ENCODE measurements at places on chromosomes 16 and 17.

DNA sequence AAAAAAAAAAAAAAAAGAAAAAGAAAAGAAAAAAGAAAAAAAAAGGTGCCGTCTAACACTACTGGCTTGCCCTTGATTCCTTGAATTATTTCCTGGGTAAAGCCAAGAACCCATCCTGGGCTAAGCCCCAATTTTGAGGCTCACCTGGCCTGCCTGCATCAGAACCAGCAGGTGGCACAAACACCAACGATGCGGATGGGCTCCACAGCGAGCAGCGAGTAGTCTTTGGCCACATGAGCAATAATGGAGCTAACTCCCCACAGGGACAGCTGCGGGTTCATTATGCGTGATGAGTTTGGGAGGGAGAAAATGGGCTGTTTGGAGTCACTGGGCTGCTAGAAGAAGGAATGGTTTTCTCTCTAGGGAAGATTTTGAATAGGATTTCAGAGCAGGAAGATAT, 91.1 kb downstream of the ASIC2 start:
- no peak for DNase-seq

- no peak for DNase-seq
Measured at GRCh38 chr16:22683258-22683657, 130.7 kb upstream of the HS3ST2 start.

GRCh38 chr16:27114006-27114405, 47.3 kb downstream of the C16orf82 start:
- no peak for DNase-seq

- no peak for DNase-seq
Measured at GRCh38 chr17:17200311-17200710, 5.8 kb downstream of the PLD6 start.

DNA sequence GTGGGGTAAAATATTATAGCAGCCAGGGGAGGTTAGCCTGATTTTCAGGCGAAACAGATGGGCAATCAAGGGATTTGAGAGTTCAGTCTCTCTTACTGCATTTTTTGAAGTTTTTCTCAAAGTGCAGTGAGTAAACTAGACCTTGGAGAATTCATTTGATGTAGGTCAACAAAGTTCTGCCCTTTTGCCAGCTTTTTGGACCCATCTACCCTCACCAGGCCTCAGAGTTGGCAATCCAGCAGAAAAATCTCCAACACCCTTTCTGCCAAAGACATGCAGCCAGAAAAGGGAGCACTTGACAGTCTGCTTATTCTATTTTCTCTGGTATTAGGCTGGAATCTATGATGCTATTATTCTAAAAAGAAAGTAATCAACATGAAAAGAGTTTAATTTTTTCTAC, 162.2 kb upstream of the TOM1L1 start:
- no peak for DNase-seq

GRCh38 chr17:12877953-12878669, 88.8 kb downstream of the ARHGAP44 start:
- no peak for DNase-seq

- DNase-seq = no peak
Measured at GRCh38 chr16:11073407-11073999, 129.1 kb downstream of the CLEC16A start.

DNA sequence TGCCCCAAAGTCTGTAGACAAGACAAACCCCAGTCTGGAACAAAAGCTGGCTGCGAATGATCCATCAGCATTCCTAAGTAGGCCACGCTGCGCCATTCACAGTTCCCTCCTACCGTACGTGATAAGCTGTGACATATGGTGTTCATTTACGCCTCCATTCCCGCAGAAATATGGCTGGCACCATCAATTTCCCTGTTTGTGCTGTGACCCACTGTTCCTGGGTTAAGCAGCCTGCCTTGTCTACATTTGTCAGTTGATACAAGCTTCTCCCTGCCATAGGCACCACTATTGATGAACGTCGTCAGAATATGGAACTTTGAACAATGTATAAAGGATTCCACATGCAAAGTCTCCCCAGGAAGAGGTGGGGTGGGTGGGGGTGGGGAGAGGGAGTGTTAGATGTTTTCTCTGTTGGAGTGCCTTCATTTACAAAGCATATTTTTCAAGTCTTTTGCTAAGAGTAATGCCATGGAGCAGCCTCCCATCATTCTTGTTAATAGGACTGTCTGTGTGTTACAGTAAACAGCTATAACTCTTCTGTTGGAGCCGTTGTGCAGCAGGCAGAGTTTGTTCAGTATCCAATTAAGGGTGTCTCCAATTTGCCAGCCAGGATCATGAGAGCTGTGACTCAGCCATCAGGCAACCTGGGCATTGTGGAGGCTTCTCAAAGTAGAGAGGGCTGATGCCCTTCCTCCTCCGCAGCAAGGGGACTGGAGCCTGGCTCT, 294.6 kb downstream of the TMEM114 start:
- DNase-seq = no peak

- no peak for DNase-seq
Measured at GRCh38 chr17:76727745-76728456, 1.3 kb downstream of the METTL23 start.

GRCh38 chr17:58989629-58990028, 117.1 kb downstream of the TRIM37 start:
- DNase-seq = no peak

GRCh38 chr17:78919861-78920450, 5.2 kb downstream of the TIMP2 start:
- no peak for DNase-seq

DNA sequence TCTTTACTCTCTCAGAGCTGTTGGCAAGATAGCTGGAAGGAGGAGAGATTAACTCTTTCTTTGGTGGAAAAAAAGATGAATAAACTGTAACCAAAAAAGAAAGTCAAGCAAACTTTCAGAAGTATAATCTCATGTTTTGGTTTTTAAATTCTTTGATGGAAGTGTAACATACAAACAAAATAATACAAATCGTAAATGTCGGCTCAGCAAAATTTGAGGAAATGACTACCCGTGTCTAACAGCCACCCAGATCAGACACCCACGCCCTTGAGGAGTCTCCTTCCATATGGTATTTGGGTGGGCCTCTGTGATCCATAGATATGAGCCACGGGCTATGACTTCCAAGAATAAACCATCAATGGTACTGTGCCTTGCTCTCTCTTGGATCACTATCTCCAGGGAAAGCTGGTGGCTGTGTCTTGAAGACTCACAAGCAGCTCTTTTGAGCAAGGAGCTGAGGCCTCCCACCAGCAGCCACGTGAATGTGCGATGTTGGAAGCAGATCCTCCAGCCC, 9.6 kb upstream of the CD300C start:
- no peak for DNase-seq

DNA sequence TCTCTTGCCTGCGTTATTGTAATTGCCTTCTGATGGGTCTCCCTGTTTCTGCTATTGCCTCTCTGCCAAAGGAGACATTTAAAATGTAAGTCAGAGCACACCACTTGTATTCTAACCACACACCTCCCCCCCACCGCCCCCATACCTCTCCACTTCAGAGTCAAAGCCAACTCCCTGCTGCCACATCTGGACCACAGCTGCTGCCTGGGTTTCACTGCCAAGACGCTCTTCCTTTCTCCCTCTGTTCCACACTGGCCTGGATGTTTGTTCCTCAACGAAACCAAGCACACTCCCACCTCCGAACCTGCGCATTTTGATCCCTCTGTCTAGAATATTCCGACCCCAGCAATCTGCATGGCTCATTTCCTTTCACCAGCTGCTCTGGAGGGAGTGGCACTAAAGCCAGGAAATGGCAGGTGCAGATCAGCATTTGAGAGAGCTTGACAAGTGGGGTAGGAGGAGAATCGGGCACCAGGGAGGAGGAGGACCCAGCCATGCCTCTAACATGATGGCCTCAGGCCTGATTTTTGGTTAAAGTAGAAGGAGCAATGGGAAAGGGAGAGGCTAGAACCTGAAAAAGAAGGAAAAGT, 92.4 kb upstream of the HS3ST2 start:
- DNase-seq = no peak

GRCh38 chr16:48612611-48613010, 2.6 kb upstream of the N4BP1 start:
- peak; percentile 39 for DNase-seq

DNA sequence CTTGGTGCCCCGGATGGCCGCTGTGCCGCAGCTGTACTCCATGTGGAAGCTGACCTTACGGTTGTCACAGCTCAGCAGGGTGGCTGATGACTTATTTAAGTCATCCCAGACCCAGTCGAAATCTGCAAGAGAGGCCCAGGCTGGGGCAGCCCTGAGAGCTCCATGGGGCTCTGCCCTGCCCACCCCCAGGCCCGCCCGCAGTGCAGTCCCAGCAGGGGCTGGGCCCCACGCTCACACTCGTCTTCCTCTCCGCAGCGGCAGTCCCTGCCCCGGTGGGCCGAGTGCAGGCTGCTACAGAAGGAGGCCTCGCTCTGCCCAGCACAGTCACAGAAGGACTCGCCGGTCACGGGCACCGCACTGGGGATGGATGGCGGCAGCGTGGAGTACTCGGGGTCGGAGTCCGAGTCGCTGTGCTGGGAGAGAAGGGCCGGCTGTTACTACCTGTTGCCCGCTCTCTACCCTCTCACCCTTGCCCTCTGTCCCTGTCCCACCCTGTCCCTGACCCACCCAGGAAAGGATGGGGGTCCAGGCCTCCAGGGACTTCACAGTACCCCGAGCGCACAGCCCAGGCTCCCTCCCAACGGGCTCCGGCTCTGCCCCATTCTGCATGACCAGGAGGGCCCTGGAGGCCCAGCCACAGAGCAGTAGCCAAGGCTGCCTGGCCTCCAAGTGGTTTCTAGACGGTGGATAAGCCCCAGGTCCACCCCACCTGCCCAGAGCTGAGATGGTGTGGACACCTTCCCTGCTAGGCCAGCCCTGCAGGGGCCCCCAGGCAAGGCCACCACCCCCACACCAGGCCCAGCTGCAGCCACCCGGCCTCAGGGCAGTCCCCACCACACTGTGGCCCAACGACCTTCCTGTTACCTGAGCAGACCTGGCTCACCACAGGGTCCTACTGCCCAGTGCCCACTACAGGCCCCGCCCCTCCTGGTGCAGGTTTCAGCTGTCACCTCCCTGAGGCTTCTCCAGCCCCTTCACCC, 3.9 kb downstream of the SPSB3 start:
- no peak for DNase-seq

DNA sequence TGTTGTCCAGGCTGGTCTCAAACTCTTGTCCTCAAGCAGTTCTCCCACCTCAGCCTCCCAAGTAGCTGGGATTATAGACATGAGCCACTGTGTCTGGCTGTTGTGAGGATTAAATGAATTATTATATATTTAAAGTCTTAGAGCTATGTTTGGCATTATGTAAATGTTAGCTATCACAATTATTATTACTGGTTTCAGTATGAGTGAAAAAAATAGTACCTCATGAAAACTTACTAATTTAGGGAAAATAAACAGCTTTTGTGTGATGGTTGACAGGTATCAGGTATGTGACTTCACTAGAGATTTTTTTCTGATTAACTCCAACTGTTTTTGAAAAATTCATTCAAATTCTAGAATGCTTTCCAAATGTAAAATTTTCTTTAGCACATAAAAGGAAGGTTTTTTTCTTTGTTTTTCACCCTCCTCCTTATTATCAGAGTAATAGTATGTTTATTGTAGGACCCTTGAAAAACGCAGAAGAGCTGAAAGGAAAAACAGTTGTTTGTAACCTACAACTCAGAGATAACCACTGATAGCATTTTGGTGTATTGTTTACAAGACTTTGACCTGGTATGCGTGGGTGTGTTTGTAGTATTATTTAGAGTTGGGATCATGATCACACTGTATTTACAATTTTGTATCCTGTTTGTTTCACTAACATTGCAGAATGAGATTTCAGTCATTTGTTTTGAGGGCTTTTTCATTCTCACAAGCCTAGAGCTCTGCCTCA, 13.2 kb downstream of the NLK start:
- no peak for DNase-seq

DNA sequence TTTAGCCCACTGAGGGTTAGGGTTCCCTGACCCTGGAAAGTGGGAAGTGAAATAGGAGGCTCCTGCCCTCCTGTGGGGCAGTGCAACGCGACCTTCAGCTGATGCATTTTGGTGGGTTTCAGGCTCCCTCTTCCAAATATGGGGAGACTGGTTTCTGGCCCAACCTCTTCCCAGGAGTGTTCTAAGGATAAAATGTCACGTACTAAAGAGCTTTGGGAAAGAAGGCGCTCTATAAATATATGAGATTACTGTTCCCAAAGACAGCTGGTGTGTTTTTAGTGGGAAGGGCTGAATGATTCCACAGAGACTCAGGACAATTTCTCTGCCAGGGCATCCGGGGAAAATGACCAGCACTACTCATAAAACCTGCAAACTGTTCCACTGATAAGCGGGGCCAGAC, 9.8 kb downstream of the SLC35B1 start:
- no peak for DNase-seq

- no peak for DNase-seq
Measured at GRCh38 chr17:82235056-82235774, 6.4 kb downstream of the SLC16A3 start.

DNA sequence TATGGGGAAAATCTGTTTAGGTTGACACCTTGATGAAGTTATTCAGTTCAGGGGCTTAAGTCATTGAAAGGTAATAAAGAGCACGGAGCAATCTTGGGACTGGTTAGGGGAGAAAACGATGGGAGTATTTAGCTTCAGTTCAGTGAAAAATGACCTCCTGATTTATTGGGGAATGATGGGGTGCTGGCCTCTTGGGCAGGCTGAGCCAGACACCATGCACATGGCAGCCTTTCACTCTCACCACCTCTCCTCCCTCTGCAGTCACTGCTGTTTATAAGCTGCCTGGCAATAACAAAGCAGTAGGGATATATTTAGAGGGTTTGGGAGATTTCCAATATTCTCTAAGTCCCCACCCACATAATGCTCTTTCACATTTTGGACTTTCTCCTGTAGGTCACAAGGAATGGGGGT, 140.5 kb upstream of the HS3ST2 start:
- no peak for DNase-seq

- no peak for DNase-seq
Measured at GRCh38 chr17:31830971-31831858, 27.8 kb downstream of the COPRS start.

- DNase-seq = no peak
Measured at GRCh38 chr16:9772526-9773225, 409.6 kb downstream of the GRIN2A start.

DNA sequence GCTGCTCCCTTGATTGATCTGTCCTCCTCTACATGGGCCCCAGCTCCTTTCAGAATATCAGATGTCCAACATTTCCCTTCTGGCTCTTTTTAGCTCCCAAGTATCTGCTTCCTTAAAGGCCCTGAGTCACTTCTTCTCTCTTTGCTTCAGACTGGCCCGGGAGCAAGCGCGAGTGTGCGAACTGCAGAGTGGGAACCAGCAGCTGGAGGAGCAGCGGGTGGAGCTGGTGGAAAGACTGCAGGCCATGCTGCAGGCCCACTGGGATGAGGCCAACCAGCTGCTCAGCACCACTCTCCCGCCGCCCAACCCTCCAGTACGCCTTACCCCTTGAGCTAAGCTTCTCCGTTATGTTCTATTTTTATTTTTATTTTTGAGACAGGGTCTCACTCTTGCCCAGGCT, 12.3 kb downstream of the CNTROB start:
- no peak for DNase-seq

GRCh38 chr16:11604783-11605563, 18.3 kb upstream of the LITAF start:
- no peak for DNase-seq

All from Jurkat, Clone E6-1 (cell line).